ENCODE measurements at places on chromosomes 5 and 9.

GRCh38 chr5:160478163-160478562, 56.5 kb downstream of the PTTG1 start:
- DNase-seq = no peak

GRCh38 chr9:35406183-35406959, 83.5 kb upstream of the RUSC2 start:
- no peak for DNase-seq

DNA sequence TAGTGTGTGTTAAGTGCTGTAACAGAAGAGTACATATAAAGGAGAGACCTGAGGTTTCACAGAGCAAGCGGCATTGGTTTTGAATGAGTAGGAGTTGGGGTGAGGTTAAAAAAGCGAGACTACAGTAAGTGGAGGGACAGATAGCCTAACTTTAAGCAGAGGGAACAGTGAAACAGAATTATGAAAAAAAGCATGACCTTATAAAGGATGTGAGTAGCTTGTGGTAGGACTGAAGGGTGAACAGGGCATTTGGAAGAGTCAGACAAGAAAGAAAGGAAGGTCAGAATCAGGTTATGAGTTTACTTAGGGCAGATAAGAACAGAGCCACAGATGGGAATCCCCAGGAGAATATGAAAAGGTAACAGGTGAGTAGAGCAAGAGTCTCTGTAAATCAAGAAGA, 22.5 kb downstream of the MSANTD3 start:
- DNase-seq = no peak

GRCh38 chr5:22514231-22514630, 338.9 kb downstream of the CDH12 start:
- DNase-seq = no peak

DNA sequence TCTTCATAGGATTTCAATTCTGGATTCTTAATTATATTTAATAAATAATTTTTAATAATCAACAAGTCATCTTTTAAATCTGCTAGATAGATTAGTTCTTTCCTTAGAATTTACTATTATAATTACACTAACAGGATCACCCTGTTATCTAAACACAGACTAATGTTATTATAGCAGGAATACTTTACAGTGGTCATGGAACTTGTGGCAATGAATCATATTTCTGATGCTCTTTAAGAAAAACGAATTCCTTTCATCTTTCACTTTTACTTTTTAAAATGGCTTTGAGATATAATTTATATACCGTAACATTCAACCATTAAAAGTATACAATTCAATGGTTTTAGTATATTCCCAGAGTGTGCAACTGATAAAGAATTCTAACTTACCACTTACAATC, 29.7 kb upstream of the CDK5RAP2 start:
- no peak for DNase-seq
